ENCODE measurements at places on chromosomes 16 and 17.

- DNase-seq, result peak; percentile 59
- H3K4me1 ChIP-seq, result peaks cover 24% of the 10 kb centered on the region
- H3K4me3 ChIP-seq, result peak overlapping the region; percentile 95
- H3K36me3 ChIP-seq, result peaks cover 2% of the 10 kb centered on the region
- peaks cover 8% of the 10 kb centered on the region for H3K27me3 ChIP-seq
- peak overlapping the region; percentile 94 for H3K27ac ChIP-seq
Observed at GRCh38 chr17:64262198-64262999, 661 bp downstream of the TEX2 start.

GRCh38 chr16:83247767-83248372 lies 559.9 kb upstream of the HSBP1 start:
- DNase-seq, result no peak
- H3K27me3 ChIP-seq, result peaks cover 22% of the 10 kb centered on the region
- no peaks in the 10 kb centered on the region for H3K4me1 ChIP-seq

- H3K27ac ChIP-seq, result no peak overlapping the region
- no peaks in the 10 kb centered on the region for H3K27me3 ChIP-seq
- DNase-seq, result no peak
- H3K4me1 ChIP-seq, result no peaks in the 10 kb centered on the region
- H3K4me3 ChIP-seq, result no peak overlapping the region
Observed at GRCh38 chr16:27703121-27703520, 153.2 kb downstream of the KATNIP start.

GRCh38 chr17:59238906-59239305 lies 18.6 kb downstream of the GDPD1 start:
- H3K4me1 ChIP-seq, result no peaks in the 10 kb centered on the region
- no peaks in the 10 kb centered on the region for H3K27me3 ChIP-seq
- H3K27ac ChIP-seq, result no peak overlapping the region
- DNase-seq, result no peak
- H3K36me3 ChIP-seq, result no peaks in the 10 kb centered on the region
- no peak overlapping the region for H3K4me3 ChIP-seq

- H3K36me3 ChIP-seq, result no peaks in the 10 kb centered on the region
- H3K27me3 ChIP-seq, result no peaks in the 10 kb centered on the region
- DNase-seq, result no peak
- peak overlapping the region; percentile 43 for H3K27ac ChIP-seq
Observed at GRCh38 chr16:496097-496886, 31.2 kb upstream of the CAPN15 start.

- no peak overlapping the region for H3K27ac ChIP-seq
- no peak overlapping the region for H3K4me3 ChIP-seq
- peaks cover 8% of the 10 kb centered on the region for H3K4me1 ChIP-seq
- no peak for DNase-seq
- H3K36me3 ChIP-seq, result peaks cover 4% of the 10 kb centered on the region
Observed at GRCh38 chr17:40459636-40460603, 16.7 kb downstream of the IGFBP4 start.

DNA sequence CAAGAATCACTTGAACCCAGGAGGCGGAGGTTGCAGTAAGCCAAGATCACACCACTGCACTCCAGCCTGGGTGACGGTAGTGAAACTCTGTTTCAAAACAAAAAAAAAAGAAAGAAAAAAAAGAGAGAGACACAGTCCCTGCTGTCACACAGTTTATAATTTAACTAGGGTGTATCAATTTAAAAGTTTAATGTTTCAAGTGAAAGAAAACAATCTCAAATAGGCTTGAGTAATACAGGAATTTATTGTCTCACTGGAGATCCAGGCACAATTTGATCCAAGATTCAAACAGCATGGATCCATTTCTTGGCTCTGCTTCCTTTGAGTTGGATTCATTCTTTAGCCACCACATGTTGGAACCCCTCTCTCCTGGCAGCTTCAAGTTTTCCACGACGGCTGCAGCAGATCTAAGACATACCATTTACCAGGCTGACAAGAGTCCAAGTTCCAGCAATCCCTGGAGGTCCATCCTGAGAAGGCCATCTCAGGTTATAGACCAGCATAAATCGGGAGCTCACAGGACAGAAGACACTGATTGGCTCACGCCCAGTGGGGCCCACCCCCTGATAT lies 97.5 kb downstream of the YPEL2 start:
- no peak overlapping the region for H3K4me3 ChIP-seq
- H3K27ac ChIP-seq, result no peak overlapping the region
- no peaks in the 10 kb centered on the region for H3K27me3 ChIP-seq
- H3K4me1 ChIP-seq, result no peaks in the 10 kb centered on the region
- H3K36me3 ChIP-seq, result peaks cover 3% of the 10 kb centered on the region
- no peak for DNase-seq

DNA sequence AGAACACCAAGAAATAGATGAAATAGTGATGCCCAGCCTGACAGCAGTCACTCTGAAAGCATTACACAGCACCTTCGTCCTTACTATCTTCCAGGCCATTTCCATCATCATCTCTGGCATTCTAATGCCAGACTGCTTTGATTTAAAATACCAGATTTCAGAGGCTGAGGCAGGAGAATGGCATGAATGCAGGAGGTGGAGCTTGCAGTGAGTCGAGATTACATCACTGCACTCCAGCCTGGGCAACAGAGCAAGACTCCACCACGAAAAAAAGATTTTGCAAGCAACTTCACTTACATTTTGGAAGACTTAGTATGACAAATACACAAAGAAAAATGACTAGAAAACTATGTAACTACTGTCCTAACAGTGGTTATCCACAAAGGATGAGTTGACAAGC lies 244.0 kb downstream of the CPPED1 start:
- peaks cover 14% of the 10 kb centered on the region for H3K4me1 ChIP-seq
- no peaks in the 10 kb centered on the region for H3K27me3 ChIP-seq
- no peaks in the 10 kb centered on the region for H3K36me3 ChIP-seq

Data from T-helper 17 cell (primary cell).